ENCODE measurements at places on chromosomes 6 and 20. TPM values are rescaled to one million over a fixed set of nuclear protein-coding genes. Genes with fewer than 3 reads are reported as not detected.

Gene MAK
- total RNA-seq: 1.6 TPM

Gene FOXQ1
- total RNA-seq: 78.5 TPM

Gene TBXT
- total RNA-seq: 2,059 TPM

Gene NCOA6
- total RNA-seq: 10.1 TPM

Gene SGK2
- total RNA-seq: 0.15 TPM

Gene PLCB4
- 15.2 TPM for total RNA-seq

Gene CTCFL
- total RNA-seq: not detected

Measured in NCI-H460 (cell line).